ENCODE measurements at places on chromosomes 7 and 10. TPM values are rescaled to one million over a fixed set of nuclear protein-coding genes. Genes with fewer than 3 reads are reported as not detected.

BTBD16 gene
- total RNA-seq, result 2.4 TPM

DNA sequence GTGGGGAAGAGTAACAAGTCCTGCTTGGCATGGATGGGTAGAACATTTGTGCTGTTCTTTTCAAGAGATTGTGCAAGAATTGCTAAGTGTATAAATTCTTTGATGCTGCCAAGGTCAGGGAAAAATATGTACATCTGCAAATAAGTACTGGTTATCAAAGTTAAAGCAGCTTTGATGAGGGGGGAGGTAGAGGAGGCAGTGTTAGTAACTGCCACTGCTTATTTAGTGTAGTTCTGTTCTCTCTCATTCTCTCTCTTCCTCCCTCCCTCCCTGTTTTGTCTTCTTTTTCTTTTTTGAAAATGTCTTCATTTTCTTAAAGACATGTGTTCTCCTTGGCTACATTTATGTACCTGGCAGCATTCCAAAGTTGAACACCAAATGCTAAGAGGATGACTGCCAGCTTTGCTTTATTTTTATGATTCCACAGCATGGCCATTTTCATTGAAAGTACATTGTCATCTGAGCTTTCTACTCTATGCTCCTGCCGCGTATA lies 18.6 kb downstream of the CACNB2 start:
- no peak for DNase-seq

- no peak for DNase-seq
These were observed 175.8 kb downstream of the VTI1A start for GRCh38 chr10:112622786-112623185.

ZCWPW1 gene
- total RNA-seq, result 4.4 TPM

DNA sequence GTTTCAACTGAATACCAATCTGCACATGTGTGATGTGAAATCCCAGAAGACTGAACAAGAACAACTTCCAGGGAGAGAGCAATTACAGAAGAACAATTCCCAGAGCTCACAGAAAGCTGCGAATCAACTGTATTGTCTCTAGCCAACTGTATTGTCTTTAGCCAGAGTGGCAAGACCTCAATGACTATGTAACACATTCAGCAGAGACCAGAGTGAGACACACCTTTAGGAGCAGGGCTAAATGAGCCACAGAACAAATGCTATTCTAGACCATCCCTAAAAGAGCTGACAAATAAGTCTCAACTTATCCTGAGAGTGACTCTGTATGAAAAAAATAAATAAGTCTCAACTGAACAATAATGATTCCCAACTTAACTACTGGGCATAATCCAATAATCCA lies 72.0 kb downstream of the KMT2C start:
- no peak for DNase-seq

- no peak for DNase-seq
These were observed 6.0 kb downstream of the INA start for GRCh38 chr10:103282961-103283360.

ACSM6 gene
- total RNA-seq, result not detected

DNA sequence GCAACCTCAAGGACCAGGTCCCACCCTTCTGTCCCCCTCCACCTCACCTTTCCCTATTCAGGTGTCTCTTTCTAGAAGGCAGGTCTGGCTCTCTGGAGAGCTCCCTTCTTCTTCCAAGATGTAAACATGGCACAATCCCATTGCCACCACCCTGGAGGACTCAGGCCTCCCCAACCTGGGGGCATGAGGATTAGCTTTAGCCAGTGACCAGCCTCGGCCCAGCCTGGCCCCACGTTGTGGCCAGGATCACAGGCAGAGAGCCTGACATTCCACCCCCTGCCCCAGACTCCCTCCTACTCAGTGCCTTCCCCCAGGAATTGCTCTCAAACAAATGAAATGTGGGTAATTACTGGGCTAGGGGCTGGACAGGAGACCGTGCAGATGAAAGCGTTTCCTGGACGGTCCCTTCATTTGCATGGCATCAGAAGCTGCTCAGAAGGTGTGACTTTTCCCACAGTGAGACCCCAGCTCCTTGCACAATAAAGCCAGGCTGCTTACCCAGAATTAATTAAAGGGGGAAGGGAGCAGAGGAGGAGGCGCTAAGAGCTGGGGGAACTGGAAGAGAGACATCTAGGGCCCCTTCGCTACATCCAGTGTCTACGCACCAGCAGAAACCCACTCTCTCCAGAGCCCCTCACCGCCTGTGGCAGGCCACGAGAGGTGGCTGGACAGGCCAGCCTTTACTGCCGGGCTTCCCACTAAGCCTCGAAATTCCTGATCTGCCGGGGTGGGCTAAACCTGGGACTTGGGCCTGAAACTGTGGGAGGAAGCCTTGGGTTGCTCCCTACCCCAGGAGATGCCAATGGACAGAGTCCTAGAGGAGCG lies 7.7 kb downstream of the FGF8 start:
- no peak for DNase-seq

DNA sequence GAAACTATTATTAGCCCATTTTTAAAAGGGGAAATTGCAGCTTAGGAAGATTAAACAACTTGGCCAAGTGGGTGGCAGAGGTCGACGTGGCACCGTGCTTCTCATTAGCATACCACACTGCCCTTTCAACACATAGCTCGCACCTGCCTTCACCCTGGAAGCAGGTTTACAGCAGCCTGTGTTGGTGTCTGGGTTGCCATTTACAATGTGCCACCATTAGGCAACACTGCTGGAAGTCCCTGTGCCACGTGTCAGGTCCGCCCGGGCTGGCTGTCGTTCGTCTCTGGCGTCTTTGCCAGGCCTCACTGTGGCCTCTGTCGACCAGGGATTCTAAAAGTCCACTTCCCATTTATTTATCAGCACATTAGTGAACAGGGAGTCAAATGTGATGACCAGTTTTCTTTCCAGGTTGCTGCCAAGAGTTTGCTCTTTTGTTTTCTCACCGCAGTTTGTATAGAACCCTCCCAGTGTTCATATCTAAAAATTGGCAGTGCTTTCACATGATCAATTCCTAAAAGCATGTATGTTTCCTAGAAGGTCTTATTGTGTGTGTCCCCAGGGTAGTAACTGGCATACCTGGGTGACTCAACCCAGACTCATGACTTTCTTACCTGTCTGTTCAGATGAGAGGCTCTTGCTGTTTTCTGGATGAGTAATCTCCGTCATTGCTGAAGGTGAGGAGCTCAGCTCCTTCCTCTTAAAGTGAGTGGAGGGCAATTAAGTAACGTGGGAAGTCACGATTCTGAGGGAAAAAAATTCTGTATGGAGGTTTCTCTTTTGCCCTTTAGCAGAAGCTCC lies 9.2 kb downstream of the INSIG1 start:
- DNase-seq, result no peak

DNA sequence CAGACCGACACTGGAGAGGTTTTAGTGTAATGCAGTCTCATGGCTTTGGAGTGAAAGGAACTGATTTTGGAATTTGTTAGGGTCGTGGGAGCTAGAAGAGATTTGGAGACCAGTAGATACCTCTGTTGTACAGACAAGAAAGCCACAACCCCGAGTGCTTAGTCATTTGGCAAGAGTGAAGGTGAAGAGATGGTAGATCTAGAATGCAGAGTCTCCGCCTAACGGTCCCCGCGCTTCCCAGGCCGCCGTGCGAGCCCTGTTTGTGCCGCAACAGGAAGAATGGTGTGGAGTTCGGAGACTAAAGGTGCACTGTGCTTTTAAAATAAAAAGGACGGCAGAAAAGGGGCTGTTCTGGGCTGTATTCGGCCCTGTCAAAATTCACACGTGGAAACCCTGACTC lies 186.7 kb downstream of the ADARB2 start:
- DNase-seq, result peak; percentile 20

CCDC172 gene
- total RNA-seq, result not detected

TRIM50 gene
- 2.2 TPM for total RNA-seq

- no peak for DNase-seq
These were observed 9.5 kb downstream of the RNF32 start for GRCh38 chr7:156650042-156650441.

All from aorta (tissue), 5 donors.